ENCODE measurements at places on chromosomes 4 and X.

DNA sequence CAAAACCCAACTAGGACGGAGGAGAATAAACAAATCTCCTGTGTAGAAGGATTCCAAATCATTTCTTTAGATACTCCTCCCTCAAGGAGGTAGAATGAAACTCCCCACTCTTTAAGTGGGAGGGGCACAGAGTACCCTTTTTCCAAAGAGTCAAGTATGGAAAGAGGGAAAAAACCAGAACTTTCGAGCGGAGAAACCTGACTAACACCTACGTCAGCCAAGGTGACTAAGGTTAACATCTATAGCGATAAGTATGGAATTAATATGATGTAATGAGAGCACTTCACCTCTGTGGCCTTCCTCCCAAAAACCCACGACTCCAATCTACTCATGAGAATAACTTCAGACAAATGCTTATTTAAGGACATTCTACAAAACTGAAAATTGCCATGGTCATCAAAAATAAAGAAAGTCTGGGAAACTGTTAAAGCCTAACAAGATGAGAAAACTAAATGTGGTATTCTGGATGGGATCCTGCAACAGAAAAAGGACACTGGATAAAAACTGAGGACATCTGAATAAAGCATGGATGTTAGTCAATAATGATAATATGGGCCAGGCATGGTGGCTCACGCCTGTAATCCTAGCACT is 157.0 kb upstream of the MAP3K15 start:
- no peak for DNase-seq

GRCh38 chr4:2047781-2048581 is 11.1 kb upstream of the NAT8L start:
- no peak for DNase-seq

DNA sequence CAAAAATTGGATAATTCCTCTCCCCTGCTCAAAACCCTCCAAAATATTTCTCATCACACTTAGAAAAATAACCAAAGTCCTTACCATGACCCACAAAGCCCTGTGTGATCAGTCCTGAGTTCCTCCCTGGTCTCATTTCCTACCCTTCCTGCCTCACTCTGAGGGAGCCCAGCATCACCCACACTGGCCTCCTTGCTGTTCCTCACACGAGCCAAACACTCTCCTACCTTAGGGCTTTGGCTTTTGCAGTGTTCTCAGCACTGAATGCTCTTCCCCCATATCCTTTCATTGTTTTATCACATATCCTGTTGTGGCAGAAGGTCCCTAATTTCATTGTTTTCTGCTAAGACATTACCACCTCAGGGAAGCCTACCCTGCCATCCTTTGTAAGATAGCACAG is 12.2 kb downstream of the MGAT4D start:
- DNase-seq: no peak

GRCh38 chr4:174592985-174593335 is 70.7 kb upstream of the HPGD start:
- DNase-seq: no peak

GRCh38 chrX:54423161-54423888 is 16.9 kb upstream of the TSR2 start:
- peak; percentile 36 for DNase-seq

GRCh38 chr4:22942920-22943559 is 250.3 kb downstream of the GBA3 start:
- DNase-seq: no peak

DNA sequence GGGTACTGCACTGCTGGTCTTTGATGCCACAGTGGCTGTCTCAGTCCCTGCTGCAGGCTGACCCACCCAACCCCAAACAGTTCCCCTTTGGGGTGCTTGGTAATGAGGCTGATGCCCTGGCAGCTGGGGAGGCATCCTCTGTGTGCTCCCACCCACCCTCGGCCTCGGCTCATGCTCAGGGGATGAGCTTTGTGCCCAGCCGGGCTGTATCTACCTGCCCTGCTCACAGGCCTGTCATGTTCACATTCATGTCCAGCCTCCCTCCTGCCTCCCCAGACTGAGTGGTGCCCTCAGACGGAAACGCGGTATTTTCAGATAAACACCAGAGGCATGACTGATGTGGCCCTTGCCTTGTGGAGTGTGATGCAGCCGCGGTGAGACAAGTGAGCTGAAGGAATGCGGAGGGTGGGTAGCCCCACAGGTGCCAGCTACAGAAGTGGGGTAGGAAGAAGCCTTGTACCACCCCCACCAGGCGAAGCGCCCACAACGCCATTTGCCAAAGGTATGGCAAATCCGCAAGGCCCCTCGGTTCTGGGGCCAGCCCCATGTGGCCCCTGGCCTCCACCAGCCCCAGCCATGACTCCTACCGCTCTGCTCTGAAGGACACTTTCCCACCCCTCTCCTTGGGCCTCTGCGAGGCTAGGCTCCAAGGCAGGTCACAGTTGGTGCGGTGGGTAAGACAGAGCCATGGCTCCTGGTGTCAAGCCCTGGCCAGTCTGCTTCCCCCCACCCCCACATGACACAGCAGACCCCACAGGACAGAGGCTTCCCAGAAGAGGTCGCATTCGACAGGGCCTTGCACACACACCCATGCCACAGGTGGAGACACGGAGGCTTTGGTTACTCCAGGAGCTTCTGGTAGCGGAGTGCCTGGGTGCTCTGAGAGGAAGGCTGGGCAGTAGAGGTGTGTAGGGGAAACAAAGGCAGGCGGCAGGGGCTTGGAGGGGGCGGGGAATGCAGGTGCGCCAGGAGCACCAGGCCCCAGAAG is 1.8 kb upstream of the RENBP start:
- DNase-seq: peak; percentile 43

DNA sequence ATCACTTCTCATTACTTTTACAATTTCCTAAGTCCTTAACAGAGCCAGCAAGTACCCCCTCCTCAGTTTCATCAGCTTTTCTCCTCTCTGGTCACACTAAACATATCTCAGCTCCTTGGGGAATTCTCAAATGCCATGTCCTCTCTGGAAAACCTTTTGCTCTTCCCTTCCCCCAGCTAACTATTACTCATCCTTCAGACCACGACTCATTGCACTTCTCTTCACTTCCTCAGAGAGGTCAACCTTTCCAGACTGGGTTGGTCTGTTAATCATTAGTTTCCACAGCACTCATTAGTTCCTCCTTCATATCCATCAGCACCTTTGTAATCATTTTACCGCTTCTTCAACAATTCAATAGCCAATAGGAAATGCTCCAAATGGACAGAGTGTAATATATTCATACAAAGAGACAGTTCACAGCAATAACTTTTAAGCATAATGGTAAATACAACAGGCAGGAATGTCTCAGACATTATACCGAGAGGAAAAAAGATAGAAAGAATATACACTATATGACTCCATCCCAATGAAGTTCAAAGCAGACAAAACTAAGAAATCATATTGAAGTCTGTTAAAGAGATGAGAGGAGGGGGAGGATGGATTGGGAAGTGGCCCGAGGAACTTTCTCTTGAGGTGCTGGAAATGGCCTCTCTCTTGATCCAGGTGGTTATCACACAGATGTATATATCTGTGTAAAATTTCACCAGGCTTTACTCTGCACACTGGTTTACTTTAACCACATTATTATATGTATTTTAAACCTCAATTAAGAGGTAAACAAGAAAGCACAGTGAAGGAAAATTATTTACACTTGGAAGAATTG is 39.6 kb downstream of the DDX60L start:
- DNase-seq: no peak

- DNase-seq: no peak
Observed at GRCh38 chr4:10089346-10089745, 27.3 kb downstream of the WDR1 start.

GRCh38 chr4:179664430-179665027 is 2222.3 kb upstream of the AGA start:
- DNase-seq: no peak

- no peak for DNase-seq
Observed at GRCh38 chrX:44906041-44906440, 33.1 kb downstream of the KDM6A start.

DNA sequence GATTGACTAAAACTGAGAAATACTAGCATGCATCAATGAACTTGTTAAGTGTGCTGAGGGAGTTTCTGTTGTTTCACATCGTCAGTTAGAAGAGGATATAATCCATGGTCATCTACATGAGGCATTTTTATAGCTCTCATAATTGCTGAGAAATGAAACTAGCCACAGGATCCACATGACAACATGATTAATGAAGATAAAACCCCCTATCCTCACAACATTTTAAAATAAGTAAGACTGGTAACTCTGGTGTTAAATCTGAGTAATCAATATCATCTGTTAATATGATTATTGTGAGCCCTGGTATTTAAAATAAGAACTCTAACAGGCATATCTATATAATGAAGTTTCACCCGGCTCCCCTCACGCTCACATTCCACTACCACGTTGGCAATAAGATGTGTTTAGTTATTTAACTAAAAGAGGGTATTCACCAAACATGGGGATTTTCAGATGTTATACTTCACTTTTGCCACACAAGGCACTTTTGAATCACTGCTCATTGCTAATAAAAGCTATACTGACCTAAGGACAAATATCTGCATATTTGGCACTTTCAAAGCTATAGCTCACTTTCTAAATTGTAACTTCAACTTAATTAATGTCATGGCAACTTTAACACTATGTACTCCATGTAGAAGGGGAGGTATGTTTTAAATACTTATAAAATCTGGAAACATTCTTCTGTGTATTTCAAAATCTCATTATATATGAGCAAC is 6.7 kb downstream of the UNC5C start:
- no peak for DNase-seq

DNA sequence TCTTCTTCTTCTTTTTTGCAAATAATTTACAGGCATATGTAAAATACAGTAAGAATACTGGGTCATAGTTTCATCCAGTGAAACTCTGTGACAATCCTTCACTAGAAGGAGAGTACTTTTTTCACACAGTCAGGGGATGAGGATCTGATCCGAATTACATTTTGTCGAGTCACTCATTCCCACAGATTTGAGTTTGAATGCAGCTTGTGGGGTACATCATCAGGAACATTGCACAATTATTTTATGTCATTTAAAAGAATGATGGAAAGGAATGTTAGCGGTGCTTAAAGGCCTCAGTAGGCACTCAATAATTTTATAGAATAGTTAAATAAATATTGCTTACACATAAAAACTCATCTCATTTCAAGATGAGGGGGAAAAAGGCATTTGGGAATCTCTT is 88.6 kb downstream of the CHRNA9 start:
- no peak for DNase-seq

GRCh38 chr4:112075129-112075753 is 70.0 kb upstream of the FAM241A start:
- peak; percentile 36 for DNase-seq

GRCh38 chr4:142211444-142211843 is 575.1 kb downstream of the IL15 start:
- DNase-seq: peak; percentile 23

DNA sequence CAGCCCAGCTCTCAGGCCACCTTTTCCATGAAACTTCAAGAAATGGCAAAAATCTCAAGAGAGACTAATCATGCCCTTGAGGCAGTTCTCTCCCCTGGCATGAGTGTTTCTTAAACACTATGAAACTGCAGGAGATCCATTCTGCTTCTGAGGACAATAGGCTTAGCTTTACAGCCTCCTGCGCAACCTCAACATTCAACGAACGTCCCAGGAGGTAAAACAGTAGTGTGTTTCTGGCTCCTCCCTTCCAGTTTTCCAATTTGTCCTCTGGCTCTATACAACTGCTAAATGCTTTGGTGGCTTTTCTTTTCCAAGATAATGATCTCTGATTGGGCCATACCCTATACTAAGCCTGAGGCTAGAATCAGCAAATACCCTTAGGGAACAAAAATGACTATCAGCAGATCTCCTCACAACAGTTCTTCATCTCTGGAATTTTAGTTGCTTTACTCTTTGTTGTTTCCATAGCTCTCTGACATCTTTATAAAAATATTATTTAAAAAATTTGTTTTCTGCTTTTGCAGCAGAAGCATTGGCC is 87.0 kb upstream of the FAT1 start:
- no peak for DNase-seq

GRCh38 chr4:70754470-70754869 is 32.7 kb downstream of the RUFY3 start:
- no peak for DNase-seq

GRCh38 chr4:78069859-78070258 is 12.7 kb downstream of the FRAS1 start:
- no peak for DNase-seq

DNA sequence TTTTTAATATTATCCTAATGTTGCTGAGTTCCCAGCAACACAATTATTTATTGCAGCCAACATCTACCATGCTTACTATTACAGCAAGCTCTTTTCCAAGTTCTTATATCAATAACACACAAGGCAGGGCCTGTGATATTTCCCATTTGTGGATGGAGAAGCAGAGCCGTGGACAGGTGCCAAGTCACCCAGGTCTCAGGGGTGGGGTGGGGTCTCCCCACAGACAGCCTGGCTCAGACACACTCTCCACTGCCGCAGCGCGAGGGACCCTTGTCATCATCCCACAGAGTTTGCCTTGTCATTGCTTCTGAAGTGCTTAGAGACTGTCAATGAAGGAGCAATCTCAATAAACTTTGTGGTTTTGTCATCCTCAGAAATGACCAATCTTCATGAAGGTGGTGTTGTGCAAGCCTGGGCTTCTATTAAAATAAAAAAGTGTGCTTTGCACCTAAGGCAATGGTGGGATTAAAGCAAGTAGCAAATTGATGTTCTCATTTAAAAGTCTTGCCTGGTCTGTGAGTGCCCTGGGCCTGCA is 76.1 kb downstream of the SORBS2 start:
- peak; percentile 28 for DNase-seq

GRCh38 chrX:133214301-133214700 is 3.9 kb downstream of the TFDP3 start:
- no peak for DNase-seq

DNA sequence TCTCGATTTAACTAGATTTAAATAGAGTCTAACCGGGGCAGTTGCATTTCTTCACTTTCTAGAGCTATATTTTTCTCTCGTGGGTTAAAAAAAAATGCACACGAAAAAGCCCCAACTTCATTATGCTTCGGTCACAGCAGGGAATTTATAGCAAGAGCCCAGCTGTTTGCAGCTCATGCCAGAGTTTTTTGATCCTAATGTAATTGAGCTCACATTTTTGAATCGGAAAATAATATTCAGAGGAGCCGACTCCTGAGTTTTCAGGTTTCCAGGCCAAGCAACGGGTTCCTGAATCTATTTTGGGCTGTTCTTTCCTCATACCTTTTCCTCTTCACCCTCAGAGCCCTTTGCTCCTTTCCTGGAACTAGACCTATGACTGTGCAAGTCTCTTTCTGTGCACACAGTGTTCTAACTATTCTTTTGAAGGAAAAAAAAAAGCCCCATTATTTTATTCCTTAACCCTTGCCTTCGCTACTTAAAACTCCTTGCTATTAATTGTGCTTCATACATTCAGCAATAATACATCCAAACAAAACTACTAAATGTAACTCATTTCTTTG is 27.5 kb upstream of the ESX1 start:
- no peak for DNase-seq

DNA sequence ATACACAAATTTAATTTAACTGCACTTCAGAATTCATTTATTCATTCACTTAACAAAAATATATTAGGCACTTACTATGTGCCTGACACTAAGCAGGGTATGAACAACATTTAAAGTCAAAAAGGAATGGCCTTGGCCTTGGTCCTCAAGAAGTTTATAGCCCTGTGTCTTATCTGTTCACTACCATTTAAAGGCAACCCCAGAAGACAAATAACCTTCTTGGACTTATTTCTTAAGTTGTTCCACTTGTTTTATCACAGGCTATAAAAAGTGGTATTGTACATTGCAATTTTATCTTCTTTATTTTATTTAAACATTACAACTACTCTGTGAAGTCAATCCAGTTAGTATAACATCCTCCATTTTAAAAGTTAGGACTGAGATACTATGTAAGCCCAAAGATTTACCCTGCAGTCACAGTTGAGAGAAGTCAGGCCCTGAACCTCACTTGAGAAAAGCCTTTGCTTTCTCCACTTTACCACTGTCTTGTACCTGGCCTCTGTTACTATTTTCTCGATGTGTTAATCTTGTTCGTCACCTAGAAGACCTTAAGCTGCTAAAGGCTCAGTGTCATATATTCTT is 305.6 kb upstream of the DIPK2B start:
- no peak for DNase-seq

Data from common myeloid progenitor, CD34-positive (primary cell).